AG04450 (cell line): ENCODE measurements at places on chromosomes 12 and 14. TPM values are rescaled to one million over a fixed set of nuclear protein-coding genes. Genes with fewer than 3 reads are reported as not detected.

CELA1 gene
- 0.74 and 0.79 TPM in 2 replicates for polyA plus RNA-seq

CLEC1A gene
- not detected in 2 replicates for polyA plus RNA-seq

HOTAIR gene
- polyA plus RNA-seq, result not detected in 2 replicates

GPATCH2L gene
- polyA plus RNA-seq, result 29.5 and 32.2 TPM in 2 replicates

SELPLG gene
- polyA plus RNA-seq, result 6.1 and 9.8 TPM in 2 replicates

BDKRB2 gene
- 182 and 212 TPM in 2 replicates for polyA plus RNA-seq

HCAR1 gene
- polyA plus RNA-seq, result 0.02 and 0.05 TPM in 2 replicates

LBHD2 gene
- polyA plus RNA-seq, result not detected in 2 replicates

KLHL33 gene
- polyA plus RNA-seq, result 0.06 and 0.09 TPM in 2 replicates

SERPINA3 gene
- polyA plus RNA-seq, result 1.8 and 2.4 TPM in 2 replicates

ANKRD52 gene
- polyA plus RNA-seq, result 16.0 and 20.2 TPM in 2 replicates

LAG3 gene
- polyA plus RNA-seq, result 0.11 and 0.33 TPM in 2 replicates

DHRS2 gene
- polyA plus RNA-seq, result 0.09 and 0.15 TPM in 2 replicates

RNASE4 gene
- 15.8 and 19.0 TPM in 2 replicates for polyA plus RNA-seq

MRPL51 gene
- polyA plus RNA-seq, result 120 and 165 TPM in 2 replicates

ITGB7 gene
- polyA plus RNA-seq, result 0.15 and 0.19 TPM in 2 replicates

SMARCC2 gene
- polyA plus RNA-seq, result 90.2 and 101 TPM in 2 replicates

NANOG gene
- 0.01 TPM in 1 of 2 replicates, not detected in the other for polyA plus RNA-seq

ARG2 gene
- polyA plus RNA-seq, result 2.6 TPM in 2 replicates

GLT8D2 gene
- polyA plus RNA-seq, result 102 and 119 TPM in 2 replicates

VSIG10 gene
- 9.7 and 10.5 TPM in 2 replicates for polyA plus RNA-seq

SLC22A17 gene
- polyA plus RNA-seq, result 17.4 and 27.0 TPM in 2 replicates

ALDH1L2 gene
- 90.5 and 116 TPM in 2 replicates for polyA plus RNA-seq

RIPK3 gene
- polyA plus RNA-seq, result 0.09 TPM in 1 of 2 replicates, not detected in the other

GARIN6 gene
- not detected in 2 replicates for polyA plus RNA-seq

TGM1 gene
- polyA plus RNA-seq, result 0.97 and 1.4 TPM in 2 replicates
